ENCODE measurements at places on chromosomes 11 and 22.
A peak's percentile ranks its signal among the peaks of the same experiment; 100 is the strongest.

DNA sequence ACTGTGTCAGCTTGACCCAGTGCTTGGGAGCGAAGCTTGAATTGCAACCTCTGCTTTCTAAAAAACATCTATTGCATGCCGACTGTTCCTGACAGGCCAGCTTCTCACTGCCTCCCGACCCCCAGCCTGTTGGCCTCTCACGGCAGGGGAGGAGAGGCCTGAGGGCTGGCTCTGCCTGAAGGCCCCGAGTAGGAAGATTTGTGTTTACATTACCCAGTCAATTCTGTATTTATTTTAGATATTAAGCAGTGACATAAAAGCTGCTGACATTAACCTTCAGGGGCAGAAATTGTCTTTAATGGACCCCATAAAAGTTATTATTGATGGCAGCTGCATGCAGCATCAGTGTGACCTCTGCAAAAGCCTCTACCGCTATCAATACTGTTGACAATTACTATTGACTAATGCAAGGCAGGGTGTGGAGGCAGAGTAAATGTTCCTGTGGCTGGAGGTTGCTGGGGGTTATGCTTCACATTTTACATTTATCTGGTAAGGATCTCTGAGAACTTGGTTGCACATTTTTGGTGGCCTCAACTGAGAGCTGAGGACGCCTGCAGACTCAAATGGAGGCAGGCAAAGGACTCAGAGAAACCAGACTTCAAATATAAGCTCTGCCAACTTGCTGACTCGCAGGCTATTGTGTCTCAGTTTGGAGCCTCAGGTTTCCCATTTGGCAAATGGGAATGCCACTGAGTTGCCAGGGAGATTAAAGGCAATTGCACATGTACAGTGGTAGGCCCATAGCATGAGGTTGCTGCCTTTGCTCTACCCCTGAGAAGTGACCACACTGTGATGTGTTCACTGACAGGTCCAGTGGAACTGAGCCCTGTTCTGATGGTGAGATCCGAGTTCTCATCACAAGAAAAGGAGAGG, 380.5 kb downstream of the TENM4 start:
- DNase-seq: no peak

DNA sequence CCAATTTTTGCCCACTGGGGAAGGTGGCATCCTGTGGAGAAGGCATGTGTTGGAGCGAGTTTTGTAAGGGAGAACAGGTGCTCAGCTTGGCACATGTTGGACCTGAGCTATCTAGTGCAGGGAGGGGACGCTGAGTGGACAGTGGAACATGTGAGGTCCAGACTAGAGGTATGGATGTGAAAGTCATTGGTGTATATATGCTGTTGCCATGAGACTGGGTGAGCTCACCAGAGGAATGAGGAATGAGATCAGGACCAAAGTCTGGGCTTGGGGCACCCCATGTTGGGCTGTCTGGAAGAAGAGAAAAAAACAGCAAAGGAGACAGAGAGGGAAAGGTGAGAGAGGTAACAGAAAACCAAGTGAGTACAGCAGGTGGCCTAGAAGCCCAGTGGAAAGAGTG, 12.3 kb upstream of the SYT7 start:
- DNase-seq: no peak

GRCh38 chr11:4095509-4096230, 1.1 kb downstream of the RRM1 start:
- DNase-seq: peak; percentile 20

GRCh38 chr22:35203583-35203982, 53.7 kb upstream of the HMGXB4 start:
- DNase-seq: no peak

- no peak for DNase-seq
Measured at GRCh38 chr11:1231396-1232020, 8.6 kb downstream of the MUC5B start.

DNA sequence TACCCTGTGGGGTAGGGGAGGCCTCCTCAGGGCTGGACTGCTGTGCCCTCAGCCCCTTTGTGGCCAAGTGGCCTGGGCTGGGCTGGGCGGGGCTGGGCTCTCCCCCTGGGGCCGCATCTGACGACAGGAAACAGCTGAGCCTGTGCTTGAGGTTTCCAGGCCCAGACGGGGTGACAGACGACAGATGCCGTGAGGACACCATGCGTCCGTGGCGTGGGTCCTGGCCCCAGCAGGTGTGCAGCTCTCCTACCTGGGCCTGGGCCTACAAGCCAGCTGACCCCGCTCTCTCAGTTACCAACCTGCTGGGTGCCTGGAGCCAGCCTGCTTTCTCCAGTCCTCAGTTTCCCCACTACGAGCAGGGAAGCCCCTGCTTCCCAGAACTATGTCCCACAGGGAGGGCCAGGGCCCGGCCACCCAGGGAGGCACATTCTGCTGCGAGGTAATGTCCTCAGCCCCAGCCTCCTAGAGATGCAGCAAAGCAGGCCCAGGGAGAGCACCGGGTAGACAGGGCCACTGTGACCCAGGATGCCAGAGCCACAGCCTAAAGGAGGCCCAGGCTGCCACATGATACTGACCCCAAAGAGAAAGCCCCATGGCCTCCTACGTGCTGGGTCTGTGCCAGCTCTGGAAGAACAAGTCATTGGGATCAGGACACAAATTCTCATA, 181.3 kb downstream of the IGLL1 start:
- DNase-seq: no peak

DNA sequence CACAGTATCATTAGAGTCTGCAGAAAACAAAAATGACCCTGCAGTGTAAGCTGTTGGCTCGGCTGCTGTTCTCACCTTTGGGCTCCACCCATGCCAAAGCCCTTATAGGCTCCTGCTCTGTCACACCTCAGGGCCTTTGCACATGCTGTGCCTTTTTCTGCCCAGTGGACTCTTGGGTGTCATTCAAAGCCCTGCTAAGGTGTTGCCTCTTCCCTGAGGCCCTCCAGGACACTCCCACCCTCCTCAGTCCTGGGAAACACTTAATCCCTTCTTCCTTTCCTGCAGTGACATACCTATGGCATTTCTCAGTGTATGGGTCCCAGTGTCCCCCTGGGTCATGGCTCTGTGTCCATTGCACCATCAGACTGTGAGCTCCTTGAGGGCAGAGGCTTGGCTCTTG, 29.1 kb upstream of the CACNG2 start:
- no peak for DNase-seq

- no peak for DNase-seq
Measured at GRCh38 chr11:115555336-115556090, 51.3 kb upstream of the CADM1 start.
